ENCODE measurements at places on chromosomes 1 and 21. TPM values are rescaled to one million over a fixed set of nuclear protein-coding genes. Genes with fewer than 3 reads are reported as not detected.

DNA sequence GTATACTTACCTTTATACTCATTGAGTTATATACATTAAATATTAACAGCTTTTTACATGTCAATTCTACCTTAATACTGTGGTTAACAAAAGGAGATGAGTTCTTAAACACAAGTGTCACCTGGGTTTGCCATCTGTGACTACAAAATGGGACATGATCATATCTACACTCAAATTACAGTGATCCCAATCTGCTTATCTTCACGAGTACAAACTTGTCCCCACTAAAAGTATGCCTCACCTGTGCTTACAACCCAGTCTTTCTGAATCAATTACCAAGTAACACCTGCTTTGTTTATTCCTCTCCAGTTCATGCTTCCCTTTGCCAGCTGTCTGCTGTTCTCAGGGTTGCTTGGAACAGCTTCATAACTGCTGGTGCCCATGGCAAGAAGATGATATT lies 8.8 kb downstream of the CD1E start:
- no peaks in the 10 kb centered on the region for H3K36me3 ChIP-seq
- no peaks in the 10 kb centered on the region for H3K27me3 ChIP-seq
- H3K4me3 ChIP-seq = no peak overlapping the region
- H3K27ac ChIP-seq = no peak overlapping the region
- no peak for DNase-seq

GRCh38 chr1:53869454-53870117 lies 20.0 kb downstream of the YIPF1 start:
- DNase-seq = no peak
- H3K36me3 ChIP-seq = no peaks in the 10 kb centered on the region
- H3K27me3 ChIP-seq = no peaks in the 10 kb centered on the region
- no peak overlapping the region for H3K27ac ChIP-seq
- no peaks in the 10 kb centered on the region for H3K4me1 ChIP-seq

- no peaks in the 10 kb centered on the region for H3K4me1 ChIP-seq
- H3K4me3 ChIP-seq = no peak overlapping the region
- H3K27ac ChIP-seq = no peak overlapping the region
- no peaks in the 10 kb centered on the region for H3K27me3 ChIP-seq
- no peaks in the 10 kb centered on the region for H3K36me3 ChIP-seq
These were observed 526.9 kb downstream of the MATN1 start for GRCh38 chr1:30196457-30196856.

DNA sequence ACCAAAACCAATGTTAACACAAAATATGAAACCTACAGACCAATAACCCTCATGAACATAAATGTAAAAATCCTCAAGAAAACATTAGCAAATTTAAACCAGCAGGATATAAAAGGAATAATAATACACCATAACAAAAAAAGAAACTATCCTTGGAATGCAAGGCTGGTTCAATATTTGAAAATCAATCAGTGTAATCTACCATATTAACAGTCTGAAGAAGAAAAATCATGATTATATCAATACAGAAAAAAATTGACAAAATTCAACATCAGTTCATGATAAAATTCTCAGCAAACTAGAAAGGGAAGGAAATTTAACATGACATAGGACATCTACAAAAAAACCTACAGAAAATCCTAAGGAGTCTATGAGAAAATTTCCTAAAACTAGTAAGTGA lies 19.8 kb downstream of the PRMT2 start:
- H3K4me1 ChIP-seq = no peaks in the 10 kb centered on the region
- H3K27me3 ChIP-seq = no peaks in the 10 kb centered on the region
- no peaks in the 10 kb centered on the region for H3K36me3 ChIP-seq
- no peak overlapping the region for H3K4me3 ChIP-seq

DNA sequence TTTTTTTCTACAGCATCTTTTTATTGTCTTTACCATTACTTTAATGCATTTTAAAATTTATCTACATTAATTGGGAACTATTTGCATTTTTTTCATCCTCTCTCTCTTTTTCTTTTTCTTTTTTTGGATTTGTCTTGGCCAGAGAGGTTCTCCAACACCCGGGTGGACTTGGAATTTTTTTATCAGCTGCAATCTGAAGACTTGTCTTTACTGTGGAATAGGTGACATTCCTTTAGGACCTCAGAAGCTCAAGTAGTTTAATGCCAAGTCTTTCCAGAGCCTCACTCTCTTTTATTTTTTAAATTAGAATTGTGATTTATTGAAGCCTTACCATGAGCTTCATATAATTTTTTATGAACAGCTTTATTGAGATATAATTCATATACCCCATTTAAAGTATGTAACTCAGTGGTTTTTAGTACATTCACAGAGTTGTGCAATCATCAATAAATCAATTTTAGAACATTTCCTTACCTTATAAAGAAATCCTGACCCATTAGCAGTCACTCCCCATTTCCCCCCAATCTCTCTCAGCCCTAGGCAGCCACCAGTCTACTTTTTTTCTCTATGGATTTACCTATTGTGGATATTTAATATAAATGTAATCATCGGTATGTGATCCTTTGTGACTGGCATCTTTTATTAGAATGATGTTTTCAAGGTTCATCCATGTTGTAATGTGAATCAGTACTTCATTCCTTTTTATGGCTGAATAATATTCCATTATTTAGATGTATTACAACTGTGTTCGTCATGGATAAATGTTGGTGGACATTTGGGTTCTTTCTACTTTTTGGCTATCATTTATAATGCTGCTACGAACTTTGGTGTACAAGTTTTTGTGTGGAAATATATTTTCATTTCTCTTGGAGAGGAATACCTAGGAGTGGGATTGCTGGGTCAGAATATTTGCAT lies 6.2 kb downstream of the TUFT1 start:
- H3K36me3 ChIP-seq = no peaks in the 10 kb centered on the region
- H3K4me3 ChIP-seq = no peak overlapping the region
- H3K4me1 ChIP-seq = peaks cover 66% of the 10 kb centered on the region
- peak overlapping the region; percentile 89 for H3K27ac ChIP-seq

GRCh38 chr1:89887270-89887669 lies 66.4 kb downstream of the LRRC8D start:
- no peak overlapping the region for H3K4me3 ChIP-seq
- no peak overlapping the region for H3K27ac ChIP-seq
- no peaks in the 10 kb centered on the region for H3K27me3 ChIP-seq
- no peak for DNase-seq
- H3K36me3 ChIP-seq = no peaks in the 10 kb centered on the region

GRCh38 chr1:64392109-64392508 lies 77.8 kb upstream of the CACHD1 start:
- no peaks in the 10 kb centered on the region for H3K36me3 ChIP-seq
- H3K4me1 ChIP-seq = no peaks in the 10 kb centered on the region
- no peak overlapping the region for H3K27ac ChIP-seq
- no peak for DNase-seq

GRCh38 chr1:84103197-84103992 lies 40.7 kb upstream of the PRKACB start:
- H3K4me1 ChIP-seq = peaks cover 13% of the 10 kb centered on the region
- H3K4me3 ChIP-seq = no peak overlapping the region
- H3K36me3 ChIP-seq = no peaks in the 10 kb centered on the region
- peak overlapping the region; percentile 37 for H3K27ac ChIP-seq

GRCh38 chr1:162635418-162635817 lies 3.2 kb downstream of the DDR2 start:
- no peak for DNase-seq
- H3K27ac ChIP-seq = no peak overlapping the region
- no peak overlapping the region for H3K4me3 ChIP-seq
- H3K27me3 ChIP-seq = no peaks in the 10 kb centered on the region

The PBX1 gene
- 101 TPM for total RNA-seq

The LCA5L gene
- 0.44 TPM for total RNA-seq

The LRRN2 gene
- total RNA-seq = not detected

The CDC42BPA gene
- total RNA-seq = 38.3 TPM

Data from Caco-2 (cell line).